NCI-H2171 treated with DMSO at 0.1 percent for 48 hours (cell line): ENCODE measurements at places on chromosomes 3 and 15.

GRCh38 chr3:194959217-194959616 lies 273.5 kb downstream of the FAM43A start:
- no peak for DNase-seq

- DNase-seq: no peak
These were observed 360.5 kb upstream of the NAALADL2 start for GRCh38 chr3:174498638-174499037.

- DNase-seq: no peak
These were observed 234.6 kb upstream of the BHLHE40 start for GRCh38 chr3:4744405-4745234.

- DNase-seq: no peak
These were observed 66.6 kb downstream of the EOMES start for GRCh38 chr3:27655547-27655946.

GRCh38 chr15:99930696-99931095 lies 197.5 kb upstream of the LYSMD4 start:
- no peak for DNase-seq

GRCh38 chr3:59335338-59335737 lies 285.5 kb upstream of the CFAP20DC start:
- DNase-seq: no peak

GRCh38 chr15:98077186-98077585 lies 116.7 kb downstream of the ARRDC4 start:
- DNase-seq: no peak

GRCh38 chr3:114490829-114491228 lies 197.0 kb downstream of the TIGIT start:
- no peak for DNase-seq

DNA sequence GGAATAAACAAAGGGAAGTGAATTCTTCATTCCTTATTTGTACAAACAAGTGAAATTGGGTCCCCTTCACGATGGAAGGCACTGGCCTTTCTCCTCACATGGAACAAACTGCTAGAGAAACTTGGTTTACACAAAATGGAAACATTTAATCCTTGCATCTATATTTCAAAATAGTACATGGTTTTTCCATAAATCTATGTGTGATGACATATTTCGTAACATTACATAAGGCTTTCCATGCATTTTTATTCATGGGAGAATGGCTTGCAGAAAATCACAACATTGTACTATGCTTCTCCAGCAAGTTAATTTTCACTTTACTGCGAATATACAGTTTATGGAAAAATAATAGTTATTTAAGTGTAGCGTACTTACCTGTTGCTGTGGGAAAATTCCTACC lies 81.0 kb upstream of the CDIN1 start:
- no peak for DNase-seq

GRCh38 chr15:58381697-58382096 lies 50.1 kb upstream of the LIPC start:
- DNase-seq: no peak

DNA sequence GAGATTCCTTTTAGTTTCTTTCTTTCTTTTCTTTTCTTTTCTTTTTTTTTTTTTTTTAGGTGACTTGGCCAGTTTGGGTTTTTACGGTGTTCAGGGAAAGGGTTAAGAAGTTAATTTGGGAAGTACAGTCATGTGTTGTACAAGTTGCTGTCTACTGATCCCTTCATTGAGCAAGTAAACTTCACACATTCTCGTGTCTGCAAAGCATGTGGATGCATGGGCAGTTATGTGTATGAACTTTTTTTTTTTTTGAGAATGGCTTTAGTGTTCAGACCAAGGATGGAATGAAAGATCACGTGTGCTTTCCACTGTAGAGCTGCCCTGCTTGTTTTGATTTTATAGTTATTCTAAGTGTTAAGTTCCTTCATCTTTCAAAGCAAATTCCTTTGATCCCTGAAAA lies 132.3 kb downstream of the PGPEP1L start:
- no peak for DNase-seq

- DNase-seq: no peak
These were observed 31.7 kb downstream of the GPR149 start for GRCh38 chr3:154398084-154398967.
